ENCODE measurements at places on chromosomes 6 and 20.

GRCh38 chr6:1053586-1053985 lies 258.3 kb upstream of the FOXQ1 start:
- no peak for DNase-seq

DNA sequence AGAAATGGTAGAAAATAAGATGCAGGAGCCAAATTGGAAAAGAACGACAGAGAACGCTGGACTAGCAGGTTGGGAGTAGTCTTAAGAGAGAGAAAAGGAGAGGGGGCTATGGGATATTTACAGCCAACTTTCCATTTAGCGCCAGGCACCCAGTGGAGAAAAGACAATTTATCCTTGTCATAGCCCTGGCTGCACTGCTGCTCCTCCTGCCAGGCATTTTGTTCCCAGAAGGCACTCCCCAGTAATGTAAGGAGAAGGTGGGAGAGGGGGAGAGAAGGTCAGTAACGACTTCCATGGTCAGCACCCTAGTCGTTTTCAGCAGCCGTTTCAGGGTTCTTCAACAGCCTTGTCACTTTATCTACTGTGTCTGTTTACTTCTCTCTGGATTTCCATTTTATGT lies 159.0 kb downstream of the TRMT11 start:
- DNase-seq = no peak

- no peak for DNase-seq
Measured at GRCh38 chr6:22682979-22683378, 113.6 kb downstream of the HDGFL1 start.

- DNase-seq = no peak
Measured at GRCh38 chr6:159013229-159013628, 13.2 kb upstream of the RSPH3 start.

GRCh38 chr20:58022711-58023110 lies 205.7 kb downstream of the ANKRD60 start:
- DNase-seq = no peak

DNA sequence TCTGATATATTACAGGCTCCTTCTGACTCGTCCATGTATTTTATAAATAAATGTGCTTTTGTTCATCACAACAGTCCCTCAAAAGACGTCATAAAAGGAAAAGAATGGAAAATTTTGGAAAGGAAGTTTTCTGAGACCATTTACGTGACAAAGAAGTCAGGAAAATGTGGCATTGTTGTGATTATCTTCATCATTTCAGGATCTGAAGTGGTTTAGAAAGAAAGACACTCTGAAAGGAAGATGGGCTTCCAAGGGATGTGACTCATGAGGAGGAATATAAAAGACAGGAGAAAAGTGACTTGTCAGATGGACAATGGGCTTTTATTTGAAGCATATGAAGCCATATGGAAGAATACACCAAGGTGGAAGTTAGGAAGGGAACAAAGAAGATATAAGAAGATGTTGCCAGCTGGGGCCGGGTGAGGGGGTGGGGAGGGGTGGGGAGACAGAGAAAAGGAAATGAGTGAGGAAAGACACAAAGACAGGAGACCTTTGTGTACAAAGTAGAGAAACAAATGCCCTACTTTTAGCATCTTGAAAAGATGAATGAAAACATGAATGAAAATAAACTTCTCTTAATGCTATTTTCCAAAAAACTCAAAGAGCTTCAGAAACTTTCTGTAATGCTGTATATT lies 190.3 kb upstream of the PREP start:
- DNase-seq = no peak

DNA sequence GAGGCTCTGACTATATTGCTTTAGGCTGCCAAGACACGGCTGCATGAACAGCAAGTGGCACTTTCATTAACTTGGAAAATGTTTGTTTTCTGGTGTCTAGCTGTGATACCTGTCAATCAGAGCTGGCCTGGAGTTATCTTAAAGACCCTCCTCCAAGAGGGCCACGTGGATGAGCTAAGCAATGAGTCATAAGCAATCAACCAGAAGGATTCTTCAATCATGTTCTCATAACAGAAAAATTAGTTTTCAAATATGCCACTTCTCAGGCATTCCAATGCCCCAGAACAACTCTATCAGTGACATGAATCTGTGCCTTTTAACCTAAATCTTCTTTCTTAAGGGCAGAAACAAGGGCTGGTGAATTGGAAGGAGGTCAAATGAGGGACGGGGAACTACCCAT lies 283.0 kb downstream of the HTR1B start:
- DNase-seq = no peak

DNA sequence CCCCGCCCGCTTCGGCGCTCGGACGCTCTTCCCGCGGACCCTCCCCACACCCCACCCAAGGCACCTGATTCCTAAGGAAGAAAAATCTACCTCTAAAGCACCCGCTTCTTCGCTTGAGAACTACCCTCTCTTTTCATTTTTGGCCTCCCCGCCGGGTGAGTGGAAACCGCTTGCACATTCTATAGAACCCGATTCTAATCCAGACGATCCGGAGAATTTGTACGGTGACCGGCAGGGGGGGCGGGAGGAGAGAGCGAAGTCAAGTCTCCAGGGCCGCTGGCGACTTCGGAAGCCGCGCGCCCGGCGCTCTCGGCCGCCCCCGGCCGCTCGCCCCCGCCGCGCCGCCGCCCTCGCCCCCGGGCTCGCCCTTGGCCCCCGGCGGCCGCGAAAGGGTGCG lies at the start of gene RBM24:
Gene RBM24, plus strand, starts transcription at position 262 of the 397 bp plus-strand sequence. CDS start 221 bp downstream, outside the sequence.
- DNase-seq = peak; percentile 28

DNA sequence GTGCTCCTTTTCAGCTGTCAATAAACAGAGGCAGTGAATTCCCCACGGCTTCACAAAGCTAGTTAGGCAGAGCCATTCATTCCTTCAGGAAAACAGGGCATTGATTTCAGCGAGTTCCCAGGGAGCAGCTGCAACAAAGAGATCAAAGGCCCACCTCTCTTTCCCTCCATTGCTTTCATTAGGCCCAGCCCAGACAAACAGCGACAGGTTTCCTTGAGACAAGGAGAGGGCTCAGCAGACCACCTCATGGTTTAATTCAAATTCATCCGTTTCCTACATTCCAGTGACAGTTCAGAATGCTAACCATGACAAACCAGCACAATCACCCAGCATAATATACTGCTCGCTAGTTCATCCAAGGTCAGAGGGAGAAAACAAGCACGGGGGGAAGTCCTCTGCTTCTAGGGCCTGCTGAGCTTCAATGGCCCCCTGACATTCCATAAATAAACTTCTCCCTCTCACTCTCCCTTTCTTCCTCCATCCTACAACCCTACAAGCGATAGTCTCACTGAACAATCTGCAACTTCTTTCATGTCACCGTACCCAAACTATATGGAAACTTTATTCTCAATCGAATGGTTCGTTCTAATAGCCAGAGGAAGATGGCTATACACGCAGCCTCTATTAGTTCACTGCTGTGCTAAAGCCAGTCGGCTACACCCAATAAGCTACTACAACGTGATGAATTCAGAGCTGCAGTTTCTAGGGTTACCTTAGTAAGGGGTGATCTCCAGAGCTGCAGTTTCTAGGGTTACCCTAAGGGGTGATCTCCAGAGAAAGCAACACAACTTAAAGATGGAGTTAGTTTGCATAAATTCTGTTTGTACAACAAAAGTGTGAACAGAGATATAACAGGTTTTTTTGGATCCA lies 34.7 kb downstream of the PLAGL1 start:
- DNase-seq = no peak

- no peak for DNase-seq
Measured at GRCh38 chr20:21708738-21709534, 3.5 kb downstream of the PAX1 start.

DNA sequence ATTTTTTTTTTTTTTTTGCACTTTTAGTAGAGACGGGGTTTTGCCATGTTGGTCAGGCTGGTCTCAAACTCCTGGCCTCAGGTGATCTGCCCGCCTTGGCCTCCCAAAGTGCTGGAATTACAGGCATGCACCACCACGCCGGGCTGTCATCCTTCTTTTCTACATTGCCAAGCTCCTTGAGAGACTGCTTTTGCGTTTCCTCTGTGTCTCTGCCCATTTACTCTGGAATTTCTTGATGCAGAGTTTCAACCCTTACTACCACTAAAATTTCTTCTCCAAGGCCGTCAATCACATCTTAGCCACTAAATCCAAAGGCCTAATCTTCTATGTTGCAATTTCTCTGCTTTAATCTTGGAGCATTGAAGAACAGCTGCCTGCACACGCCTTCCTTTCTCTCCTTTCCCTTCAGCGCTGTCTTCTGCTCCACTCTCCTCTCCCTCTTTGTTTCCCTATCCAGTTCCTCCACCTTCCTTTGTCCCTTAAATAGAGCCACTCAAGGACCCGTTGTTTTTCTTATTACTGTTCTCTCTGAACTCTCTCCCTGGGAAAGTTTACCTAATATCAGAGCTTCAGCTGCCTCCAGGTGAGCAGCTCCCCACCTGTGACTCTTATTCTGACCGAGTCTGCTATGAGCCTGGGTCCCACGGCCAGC lies 98.8 kb downstream of the SLC35B3 start:
- no peak for DNase-seq

- DNase-seq = no peak
Measured at GRCh38 chr6:155432293-155432692, 23.3 kb downstream of the NOX3 start.

DNA sequence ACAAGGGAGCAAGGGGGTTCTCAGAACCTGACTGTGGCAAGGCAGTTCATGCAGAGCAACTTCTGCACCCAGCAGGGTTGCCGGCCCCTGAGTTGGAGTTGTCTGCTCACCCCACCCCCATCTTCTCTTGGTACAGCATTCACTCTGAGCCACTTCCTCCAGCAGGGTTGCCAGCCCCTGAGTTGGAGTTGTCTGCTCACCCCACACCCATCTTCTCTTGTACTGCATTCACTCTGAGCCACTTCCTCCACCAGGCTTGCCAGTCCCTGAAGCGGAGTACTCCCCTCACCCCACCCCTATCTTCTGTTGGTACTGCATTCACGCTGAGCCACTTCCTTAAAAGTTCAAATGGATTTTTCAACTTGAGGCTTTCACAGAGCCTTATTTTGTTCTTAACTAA lies 79.7 kb upstream of the SYNDIG1 start:
- DNase-seq = peak; percentile 37

DNA sequence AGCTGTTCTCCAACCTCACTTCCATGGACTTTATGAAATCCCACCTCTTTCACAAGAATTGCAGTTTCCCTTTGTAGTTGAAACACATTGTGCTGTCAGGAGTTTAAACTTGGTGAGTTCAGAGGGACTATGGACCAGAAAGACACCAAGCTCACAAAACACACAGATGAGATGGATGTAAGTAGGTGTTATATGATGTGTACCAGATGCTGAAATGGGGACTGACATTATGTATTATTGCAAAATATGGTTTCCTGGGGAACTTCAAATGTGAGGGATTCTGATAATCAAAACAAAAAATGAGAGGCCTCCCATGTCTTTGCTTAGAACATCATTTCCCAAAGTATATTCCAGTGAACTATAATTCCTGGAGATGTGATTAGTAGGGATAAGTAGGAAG lies 401.1 kb upstream of the ARID1B start:
- no peak for DNase-seq

DNA sequence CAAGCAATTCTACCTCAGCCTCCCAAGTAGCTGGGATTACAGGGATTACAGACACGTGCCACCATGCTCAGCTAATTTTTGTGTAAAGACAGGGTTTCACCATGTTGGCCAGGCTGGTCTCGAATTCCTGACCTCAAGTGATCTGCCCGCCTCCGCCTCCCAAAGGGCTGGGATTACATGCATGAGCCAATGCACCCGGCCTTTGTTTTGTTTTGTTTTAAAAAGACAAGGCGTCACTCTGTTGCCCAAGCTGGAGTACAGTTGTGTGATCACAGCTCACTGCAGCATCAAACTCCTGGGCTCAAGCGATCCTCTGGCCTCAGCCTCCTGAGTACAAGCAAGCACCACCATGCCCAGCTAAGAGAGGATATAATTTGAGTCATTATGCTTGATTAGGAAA lies 5.4 kb downstream of the SERINC3 start:
- no peak for DNase-seq

DNA sequence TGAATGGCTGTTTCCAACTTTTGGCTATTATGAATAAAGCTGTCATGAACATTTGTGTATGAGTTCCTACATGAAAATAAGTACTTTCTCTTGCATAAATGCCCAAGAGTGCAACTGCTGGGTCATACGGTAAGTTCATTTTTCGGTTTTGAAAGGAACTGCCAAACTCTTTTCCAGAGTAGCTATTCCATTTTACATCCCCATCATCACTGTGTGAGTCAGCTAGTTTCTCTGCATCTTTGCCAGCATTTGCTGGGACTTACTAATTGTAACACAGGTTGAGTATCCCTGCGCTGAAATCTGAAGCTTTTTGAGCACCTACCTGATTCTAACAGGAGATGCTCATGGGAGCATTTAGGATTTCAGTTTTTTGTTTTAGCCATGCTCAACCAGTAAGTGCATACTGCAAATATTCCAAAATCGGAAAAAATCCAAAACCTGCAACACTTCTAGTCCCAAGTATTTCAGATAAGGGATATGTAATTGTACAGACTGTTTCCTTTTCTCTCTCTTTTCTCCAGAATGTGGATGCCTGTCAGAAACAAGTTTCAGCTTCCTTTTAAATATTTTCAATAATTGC lies 118.4 kb downstream of the DTNBP1 start:
- no peak for DNase-seq

DNA sequence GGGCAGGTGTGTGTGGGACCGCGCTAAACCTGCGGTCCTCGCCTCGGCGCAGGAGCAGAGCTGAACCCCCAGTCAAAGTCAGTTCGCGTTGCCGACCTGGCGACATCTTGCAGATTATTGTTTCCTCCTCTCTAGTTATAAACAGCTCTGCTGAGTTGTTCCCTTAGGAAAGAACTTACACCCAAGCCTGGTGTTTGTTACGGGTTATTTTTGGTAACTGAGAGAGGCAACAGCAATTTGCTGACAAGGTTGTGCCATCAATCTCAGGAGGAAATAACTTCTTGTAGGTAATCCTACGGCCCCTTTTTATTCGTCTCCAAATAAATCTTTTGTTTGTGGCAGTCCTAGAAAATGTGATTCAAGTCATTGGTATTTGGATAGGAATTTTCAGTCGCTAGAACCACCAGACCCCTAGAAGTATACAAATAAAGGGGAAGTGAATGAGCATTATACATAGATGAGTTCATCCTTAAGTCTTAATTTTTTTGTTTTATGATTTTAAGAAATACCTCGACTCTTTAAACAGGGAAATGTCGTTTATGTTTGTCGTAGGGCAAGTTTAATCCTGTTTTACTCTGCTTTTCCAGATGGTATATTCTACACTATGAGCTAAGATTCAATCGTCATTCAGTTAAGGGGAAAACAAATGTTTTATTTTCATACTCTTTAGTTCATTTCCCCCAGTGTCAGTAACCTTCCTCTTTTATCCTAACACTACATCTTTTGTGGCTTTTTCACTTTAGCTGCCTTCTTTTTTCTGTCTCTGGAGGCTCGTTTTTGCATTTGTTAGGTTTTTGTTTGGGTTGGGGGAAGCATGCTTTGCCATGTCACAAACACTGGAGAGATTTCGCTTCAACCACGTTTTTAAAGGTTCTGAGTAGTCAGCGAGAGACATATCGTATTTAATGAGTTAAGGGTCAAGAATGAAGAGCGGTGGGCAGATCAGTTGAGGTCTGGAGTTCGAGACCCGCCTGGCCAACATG lies 1.2 kb downstream of the PM20D2 start:
- DNase-seq = no peak

GRCh38 chr6:115842338-115842737 lies 218.4 kb downstream of the FRK start:
- no peak for DNase-seq

- no peak for DNase-seq
Measured at GRCh38 chr6:25428758-25429317, 149.7 kb downstream of the CARMIL1 start.
